ENCODE measurements at places on chromosomes 4 and X.
A peak's percentile ranks its signal among the peaks of the same experiment; 100 is the strongest.

DNA sequence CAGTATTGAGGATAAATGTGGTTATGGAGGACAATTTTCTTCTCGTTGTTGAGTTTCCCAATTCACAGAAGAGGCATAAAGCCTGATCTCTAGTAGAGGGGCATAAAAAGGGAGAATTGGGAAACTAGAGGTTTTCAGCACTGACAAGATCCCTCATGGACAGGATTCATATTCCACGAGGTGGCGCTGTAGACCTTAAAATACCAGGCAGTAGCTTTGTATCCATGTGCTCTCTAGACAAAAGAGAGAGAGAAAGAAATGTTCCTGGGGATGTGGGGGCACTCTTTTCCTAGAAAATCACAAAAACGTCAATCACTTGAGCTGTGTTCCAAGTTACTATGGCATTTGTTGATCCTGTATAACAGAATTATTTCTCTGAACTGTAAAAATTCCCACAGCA, 128.3 kb downstream of the MAGEE1 start:
- DNase-seq = peak; percentile 67

DNA sequence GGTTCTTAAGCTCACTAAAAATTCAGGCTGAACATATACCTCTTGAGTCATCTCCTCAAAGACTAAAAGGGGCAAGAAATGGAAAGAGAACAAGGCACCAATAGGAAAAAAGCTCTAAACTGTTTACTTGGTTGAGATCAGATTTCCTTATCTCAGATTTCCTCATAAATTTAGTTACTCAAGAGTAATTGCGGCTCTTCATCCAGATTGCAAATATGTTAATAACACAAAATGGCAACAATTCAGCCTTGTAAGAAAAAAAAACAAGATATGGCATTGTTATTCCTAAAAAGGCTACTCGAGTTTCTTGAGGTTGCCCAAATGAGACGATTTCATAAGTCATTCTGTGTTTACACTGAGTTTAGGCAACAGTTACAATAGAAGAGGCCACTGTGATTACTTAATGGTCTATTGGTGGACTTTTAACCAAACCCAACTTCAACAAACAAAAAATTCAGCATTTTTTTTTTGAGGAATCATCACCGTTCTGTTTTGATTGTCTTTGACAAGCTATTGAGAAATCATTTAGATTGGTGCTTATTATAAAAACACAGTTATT, 97.9 kb upstream of the PDHA1 start:
- DNase-seq = no peak

GRCh38 chr4:76801621-76802235, 96.2 kb downstream of the SOWAHB start:
- no peak for DNase-seq

GRCh38 chr4:14269824-14270223, 642.3 kb upstream of the BOD1L1 start:
- no peak for DNase-seq

GRCh38 chrX:99184153-99184552, 1225.9 kb downstream of the PCDH19 start:
- no peak for DNase-seq

- DNase-seq = no peak
These were observed 95.9 kb upstream of the STX18 start for GRCh38 chr4:4637710-4638109.

Measured in WERI-Rb-1 (cell line).